ENCODE measurements at places on chromosomes 6 and 20.

DNA sequence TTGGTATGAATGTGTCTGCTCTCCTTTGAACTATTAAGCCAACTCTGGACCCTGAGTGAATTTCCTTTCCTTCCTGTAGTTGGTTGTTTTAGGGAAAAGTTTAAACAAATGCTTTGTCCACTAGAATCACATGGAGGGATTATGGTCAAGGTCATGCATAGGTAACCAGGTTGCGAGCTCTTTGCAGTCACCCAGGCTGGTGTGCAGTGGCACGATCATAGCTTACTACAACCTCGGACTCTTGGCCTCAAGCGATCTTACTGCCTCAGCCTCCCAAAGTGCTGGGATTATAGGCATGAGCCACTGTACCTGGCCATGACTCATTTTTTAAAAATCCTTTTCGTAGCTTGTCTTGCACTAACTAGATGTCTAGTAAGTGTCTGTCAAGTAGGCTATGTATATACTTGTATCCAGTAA, 88.0 kb upstream of the SOX4 start:
- DNase-seq: no peak

GRCh38 chr6:137878486-137879285, 11.6 kb downstream of the TNFAIP3 start:
- no peak for DNase-seq

DNA sequence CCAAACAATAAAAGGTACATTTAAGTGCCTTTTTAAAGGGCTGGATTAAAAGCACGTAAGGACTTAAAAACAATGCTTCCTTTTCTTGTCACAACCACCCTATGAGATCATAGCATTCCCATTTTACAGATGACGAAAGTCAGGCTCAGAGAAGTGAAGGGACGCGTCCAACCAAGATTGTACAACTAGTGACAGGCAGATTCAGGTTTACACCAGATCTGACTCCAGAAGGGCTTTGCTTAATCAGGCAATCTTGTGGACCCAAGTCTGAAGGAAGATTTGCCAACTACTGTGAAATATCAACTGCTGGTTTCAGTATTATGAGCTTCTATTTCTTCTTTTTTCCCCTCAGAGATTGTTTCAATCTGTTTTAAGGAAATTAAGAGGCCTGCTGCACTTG, 877 bp downstream of the ENPP4 start:
- DNase-seq: peak; percentile 5

- DNase-seq: no peak
Observed at GRCh38 chr20:6852478-6852877, 85.0 kb downstream of the BMP2 start.

- DNase-seq: no peak
Observed at GRCh38 chr6:36618366-36619355, 24.5 kb downstream of the SRSF3 start.

All from hematopoietic multipotent progenitor cell treated with erythropoietin and hydrocortisone succinate and interleukin-3 and kit ligand, for 15 days (in vitro differentiated cells).